ENCODE measurements at places on chromosomes 6 and 20.

- no peak for DNase-seq
Observed at GRCh38 chr6:29011276-29011734, 6.2 kb upstream of the ZNF311 start.

DNA sequence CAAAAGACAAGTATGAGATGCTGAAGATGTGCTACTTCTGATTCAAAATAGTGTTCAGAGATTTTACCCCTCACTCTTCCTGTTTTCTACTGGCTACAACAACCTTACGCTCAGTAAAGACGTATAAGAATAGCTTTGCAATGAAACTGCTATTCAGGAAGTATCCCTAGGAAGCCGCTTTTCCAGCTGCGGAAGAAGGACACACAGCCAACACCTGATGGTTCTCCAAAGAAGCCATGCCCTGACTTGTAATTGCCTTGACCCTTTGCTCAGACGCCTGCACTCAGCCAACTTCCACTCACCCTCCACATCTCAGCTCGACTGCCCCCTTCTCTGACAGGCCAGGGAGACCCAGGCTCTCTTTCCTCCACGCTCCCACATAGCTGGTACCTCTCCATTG is 111.6 kb downstream of the DTNBP1 start:
- no peak for DNase-seq

GRCh38 chr20:48465271-48465670 is 362.5 kb downstream of the PREX1 start:
- DNase-seq: no peak

- DNase-seq: no peak
Observed at GRCh38 chr6:71489736-71490135, 201.1 kb downstream of the OGFRL1 start.

DNA sequence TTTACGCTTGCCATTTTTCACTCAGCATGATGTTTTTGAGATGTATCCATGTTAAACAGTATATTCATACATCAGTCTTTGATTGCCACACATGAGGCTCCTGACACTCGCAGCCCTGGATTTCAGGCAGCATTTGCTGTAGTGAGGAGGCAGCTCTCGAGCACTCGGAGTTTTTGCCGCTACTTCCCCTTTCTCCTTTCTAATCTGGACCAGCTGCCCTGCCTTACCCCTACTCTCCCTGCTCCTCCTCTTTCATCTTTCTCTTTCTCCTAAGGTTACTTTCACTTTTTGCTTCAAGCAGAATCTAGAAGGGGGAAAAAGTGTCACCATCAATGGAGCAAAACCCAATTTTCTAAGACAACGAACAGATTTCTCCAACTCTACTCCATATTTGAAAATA is 5.9 kb upstream of the CST3 start:
- DNase-seq: no peak

GRCh38 chr6:9292975-9293374 is 857.6 kb upstream of the SLC35B3 start:
- DNase-seq: no peak

DNA sequence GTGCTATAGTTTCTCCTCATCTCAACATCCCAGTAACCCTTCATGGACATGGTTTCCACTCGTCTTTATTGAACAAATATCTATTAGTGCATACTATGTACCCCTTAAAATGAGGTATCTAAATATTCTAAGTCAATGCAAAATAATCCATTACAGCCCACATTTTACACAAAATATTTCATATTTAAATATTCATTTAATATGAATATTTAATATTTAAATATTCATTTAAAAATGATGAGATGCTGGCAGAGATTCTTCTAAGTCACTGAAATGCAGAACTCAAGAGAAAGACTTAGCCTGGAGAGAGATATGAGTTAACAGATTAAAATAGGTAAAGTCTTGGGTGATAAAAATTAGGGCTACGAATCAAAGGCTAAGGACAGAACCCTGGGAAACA is 17.9 kb downstream of the EPB41L2 start:
- DNase-seq: no peak

DNA sequence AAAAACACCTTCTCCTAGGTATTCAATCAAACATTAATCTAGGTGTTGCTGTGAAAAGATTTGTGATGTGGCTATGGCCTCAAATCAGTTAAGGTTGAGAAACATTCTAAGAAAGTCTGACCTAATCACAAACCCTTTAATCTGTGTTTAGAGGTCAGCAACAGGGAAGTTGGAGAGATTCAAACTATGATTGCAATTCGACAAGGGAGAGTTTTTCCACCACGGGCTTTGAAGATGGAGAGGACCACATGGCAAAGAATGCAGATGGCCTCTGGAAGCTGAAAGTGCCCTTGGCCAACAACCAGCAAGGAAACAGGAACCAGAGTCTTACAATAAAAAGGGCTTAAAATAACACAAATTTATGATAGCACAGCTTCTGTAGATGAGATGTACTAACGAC is 29.6 kb upstream of the LGSN start:
- no peak for DNase-seq

DNA sequence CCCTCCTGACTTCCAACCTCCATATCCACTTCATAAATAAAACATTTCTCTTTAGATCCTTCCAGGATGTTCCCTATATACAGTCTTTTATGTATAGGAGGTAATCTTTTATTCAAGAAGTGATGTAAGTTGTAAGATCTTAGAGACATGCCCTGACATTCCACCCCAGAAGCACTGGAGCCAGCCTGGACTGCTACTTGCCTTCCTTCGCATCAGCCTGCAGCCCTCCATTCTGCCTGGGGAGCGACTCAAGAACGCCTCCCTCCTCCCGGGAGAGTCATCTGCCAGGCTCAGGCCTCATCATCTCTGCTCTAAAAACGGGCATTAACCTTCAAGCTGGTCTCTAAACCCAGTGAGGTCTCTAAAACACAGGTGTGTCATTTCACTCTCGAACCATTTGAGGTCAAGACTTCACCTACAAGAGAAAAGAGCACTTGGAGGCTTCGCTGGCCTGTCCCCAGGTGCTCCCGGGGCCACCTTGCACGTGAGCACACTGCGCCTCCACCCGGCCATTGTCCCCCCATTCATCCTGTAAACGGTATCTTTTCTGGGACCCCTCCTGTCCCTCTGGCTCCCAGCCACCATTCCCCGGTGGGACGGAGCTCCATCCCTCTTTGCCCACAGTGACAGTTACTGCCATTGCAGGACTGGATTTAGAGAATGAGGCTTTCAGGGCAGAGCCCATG is 107.5 kb upstream of the PDE10A start:
- no peak for DNase-seq

DNA sequence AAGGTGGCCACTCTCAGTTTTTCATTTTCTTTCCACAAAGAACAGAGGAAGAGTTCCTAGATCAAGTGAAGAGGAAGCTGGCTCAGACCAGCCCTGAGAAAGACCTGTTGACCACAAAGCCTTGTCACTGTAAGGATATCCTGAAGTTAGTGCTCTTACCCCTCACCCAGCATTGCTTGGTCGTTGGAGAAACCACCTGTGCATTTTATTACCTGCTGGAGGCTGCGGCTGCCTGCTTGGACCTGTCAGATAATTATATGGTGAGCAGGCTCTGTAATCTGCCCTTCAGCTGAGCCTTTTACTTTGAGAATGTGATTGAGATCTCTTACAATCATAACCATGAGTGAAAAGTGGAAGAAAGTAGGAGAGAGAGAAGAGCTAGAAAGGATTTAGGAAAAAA is 21.9 kb downstream of the TREML1 start:
- DNase-seq: no peak

DNA sequence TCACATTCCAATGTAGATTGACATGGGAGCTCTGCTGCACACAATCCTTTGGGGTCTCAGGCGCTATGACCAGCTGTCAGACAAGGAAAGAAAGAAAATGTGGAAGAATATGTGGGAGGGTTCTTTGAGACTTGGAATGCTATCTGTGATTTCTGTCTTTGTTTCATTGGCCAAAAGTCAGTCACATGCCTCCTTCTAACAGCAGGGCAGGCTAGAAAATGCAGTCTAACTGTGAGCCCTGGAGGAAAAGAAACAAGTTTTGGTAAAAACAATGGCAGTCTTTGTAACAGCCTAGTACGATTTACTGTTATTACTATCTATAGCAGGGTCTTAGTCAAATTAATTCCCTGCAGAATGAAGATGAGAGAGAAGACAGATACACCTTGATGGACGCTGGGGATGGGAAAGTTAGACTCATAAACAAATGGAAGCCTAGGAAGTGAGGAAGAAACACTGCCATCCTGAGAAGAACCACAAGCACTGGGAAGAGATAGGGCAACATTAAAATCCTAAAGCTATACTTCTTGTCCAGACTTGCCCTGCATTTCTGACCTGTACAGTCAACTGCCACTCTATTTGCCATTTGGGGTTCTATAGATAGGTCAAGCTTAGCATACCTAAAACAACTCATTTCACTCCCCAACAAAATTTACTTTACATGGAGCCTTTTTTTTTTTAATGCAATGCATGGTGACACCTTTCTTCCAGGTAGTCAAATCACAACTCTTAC is 833.0 kb downstream of the KIF16B start:
- no peak for DNase-seq

- DNase-seq: peak; percentile 68
Observed at GRCh38 chr6:31821301-31822035, 6.1 kb upstream of the HSPA1B start.

DNA sequence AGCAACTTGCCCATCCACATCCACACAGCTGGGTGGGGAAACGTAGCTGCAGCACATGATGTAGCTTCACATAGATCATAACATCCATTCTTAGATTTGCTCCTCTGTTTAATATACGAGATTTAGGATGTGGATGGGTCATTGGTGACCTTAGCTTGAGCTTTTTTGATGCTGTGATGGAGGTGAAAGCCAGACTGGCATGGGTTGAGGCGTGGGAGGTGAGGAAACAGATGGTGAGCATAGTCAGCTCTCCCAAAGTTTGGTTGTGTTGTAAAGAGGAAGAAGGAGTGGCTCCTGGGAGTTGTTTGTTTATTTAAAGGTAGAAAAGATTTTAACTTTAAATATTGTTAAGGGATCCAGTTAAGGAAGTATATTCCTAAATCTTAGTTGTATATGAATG is 5.3 kb downstream of the ARFGEF2 start:
- no peak for DNase-seq

- DNase-seq: no peak
Observed at GRCh38 chr20:16107172-16107870, 465.9 kb downstream of the KIF16B start.

- DNase-seq: no peak
Observed at GRCh38 chr6:168584671-168585070, 143.7 kb downstream of the SMOC2 start.

- DNase-seq: no peak
Observed at GRCh38 chr6:13466304-13467215, 20.8 kb downstream of the GFOD1 start.

- DNase-seq: no peak
Observed at GRCh38 chr6:150739711-150740349, 125.7 kb upstream of the MTHFD1L start.

GRCh38 chr6:42411406-42411805 is 40.3 kb downstream of the TRERF1 start:
- DNase-seq: no peak

- no peak for DNase-seq
Observed at GRCh38 chr20:39248171-39248861, 286.2 kb downstream of the DHX35 start.

GRCh38 chr6:33991610-33992009 is 154.3 kb downstream of the GRM4 start:
- DNase-seq: no peak

DNA sequence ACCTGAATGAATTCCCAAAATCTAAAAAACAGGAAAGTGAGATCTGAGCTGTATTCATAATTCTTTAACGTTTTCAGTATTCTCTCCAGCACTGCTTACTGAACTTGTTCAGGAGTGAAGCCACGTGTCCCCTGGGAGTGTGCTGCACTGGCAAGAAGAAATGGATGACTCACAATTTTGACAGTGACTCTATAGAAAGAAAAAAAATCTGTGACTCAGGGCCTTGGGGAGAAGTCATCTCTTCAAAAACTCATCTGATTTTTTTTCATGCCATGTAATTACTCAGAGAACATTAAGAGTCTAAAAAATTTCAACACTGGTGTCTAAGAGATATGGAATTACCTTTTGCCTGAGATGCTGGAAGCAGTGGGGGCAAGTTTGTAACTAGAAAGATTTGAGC is 39.7 kb downstream of the ANKEF1 start:
- no peak for DNase-seq

DNA sequence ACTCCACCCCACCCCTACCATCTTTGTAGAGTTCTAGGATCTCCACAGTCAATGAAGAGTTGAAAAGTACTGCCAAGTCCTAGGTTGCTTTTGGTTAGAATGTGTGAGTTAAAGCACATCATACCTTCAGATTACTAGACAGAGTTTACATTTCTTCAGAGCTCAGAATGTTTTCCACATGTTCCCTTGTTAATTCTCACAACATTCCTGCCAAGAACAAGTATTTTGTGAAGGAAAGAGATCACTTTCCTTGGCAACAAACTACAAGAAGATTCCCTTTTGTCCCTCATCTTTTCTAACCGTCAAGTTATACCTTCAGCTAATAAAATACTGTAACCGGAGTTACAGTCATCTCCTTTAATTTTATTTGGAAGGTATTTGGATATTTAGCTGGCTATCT is 266.8 kb downstream of the ZFAND3 start:
- no peak for DNase-seq

DNA sequence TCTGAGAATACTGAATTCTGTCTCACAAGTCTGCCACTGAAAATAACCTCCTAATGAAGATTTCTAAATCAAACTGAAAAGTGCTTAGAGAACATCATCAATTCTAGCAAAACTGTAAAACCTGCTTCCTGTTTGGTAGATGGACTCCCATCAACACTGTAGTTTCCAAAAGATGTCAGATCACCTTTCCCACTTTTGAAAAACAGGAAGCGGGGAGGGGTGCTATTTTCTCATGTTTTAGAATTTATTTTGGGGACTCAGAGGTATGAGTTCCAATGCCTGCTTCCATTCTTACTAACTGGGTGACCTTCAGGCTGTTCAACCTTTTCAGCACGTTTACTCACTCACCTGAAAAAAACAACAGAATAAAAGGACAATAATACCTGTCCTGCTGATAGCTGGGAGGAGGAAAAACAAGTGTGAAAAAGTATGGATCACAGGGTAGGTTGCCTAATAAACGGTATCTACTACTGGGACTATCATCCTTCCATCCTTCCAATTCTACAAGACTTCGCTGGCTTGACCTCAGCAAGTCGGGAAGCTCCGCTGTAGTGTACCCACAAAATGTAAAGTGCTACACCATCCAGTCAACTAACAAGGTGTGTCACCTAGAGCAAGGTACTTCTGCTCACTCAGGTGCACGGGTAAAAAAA is 1.1 kb downstream of the ATP5F1E start:
- DNase-seq: no peak

- DNase-seq: no peak
Observed at GRCh38 chr6:37454420-37455140, 21.6 kb downstream of the CMTR1 start.

DNA sequence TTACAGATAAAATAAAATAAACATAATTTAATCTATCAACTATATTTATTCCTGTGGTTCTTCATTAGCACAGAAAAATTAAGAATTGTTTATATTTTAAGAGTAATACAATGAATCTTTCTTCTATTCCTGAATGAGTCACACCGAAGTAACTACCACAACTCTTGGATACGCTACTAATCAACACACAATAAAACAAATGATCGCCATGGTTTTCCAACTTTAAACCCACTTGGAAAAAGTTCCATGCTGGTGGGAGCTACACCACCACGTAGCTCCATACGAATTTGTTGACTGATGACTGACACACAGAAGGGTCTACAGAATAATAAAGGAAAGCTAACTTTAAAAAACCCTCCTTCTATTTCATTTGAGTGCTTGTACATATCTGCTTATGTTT is 135.8 kb upstream of the NEDD9 start:
- no peak for DNase-seq

- DNase-seq: no peak
Observed at GRCh38 chr6:129719692-129720091, 9.7 kb upstream of the ARHGAP18 start.

GRCh38 chr6:149499066-149499465 is 14.3 kb upstream of the ZC3H12D start:
- DNase-seq: no peak
